ENCODE measurements at places on chromosomes 1 and 21.

GRCh38 chr21:34736116-34736874 lies 67.5 kb downstream of the CLIC6 start:
- no peak for DNase-seq

- no peak for DNase-seq
These were observed 3.7 kb upstream of the KLHDC9 start for GRCh38 chr1:161094481-161094880.

- peak; percentile 13 for DNase-seq
These were observed 37.8 kb downstream of the CDCP2 start for GRCh38 chr1:54114955-54115354.

- peak; percentile 81 for DNase-seq
These were observed 669 bp downstream of the XPR1 start for GRCh38 chr1:180632326-180633056.

GRCh38 chr1:203769505-203770343 lies 4.7 kb downstream of the LAX1 start:
- peak; percentile 45 for DNase-seq
